Dermis blood vessel endothelial cell (primary cell): ENCODE measurements at places on chromosomes 4 and X. TPM values are rescaled to one million over a fixed set of nuclear protein-coding genes. Genes with fewer than 3 reads are reported as not detected.
A peak's percentile ranks its signal among the peaks of the same experiment; 100 is the strongest.

The NEUROG2 gene
- total RNA-seq = not detected in 2 replicates

The UCP1 gene
- not detected in 2 replicates for total RNA-seq

The TRIM60 gene
- total RNA-seq = not detected in 2 replicates

The JAKMIP1 gene
- not detected in 2 replicates for total RNA-seq

The NFXL1 gene
- total RNA-seq = 6.5 and 8.4 TPM in 2 replicates

The STK26 gene
- total RNA-seq = 2.1 and 2.9 TPM in 2 replicates

DNA sequence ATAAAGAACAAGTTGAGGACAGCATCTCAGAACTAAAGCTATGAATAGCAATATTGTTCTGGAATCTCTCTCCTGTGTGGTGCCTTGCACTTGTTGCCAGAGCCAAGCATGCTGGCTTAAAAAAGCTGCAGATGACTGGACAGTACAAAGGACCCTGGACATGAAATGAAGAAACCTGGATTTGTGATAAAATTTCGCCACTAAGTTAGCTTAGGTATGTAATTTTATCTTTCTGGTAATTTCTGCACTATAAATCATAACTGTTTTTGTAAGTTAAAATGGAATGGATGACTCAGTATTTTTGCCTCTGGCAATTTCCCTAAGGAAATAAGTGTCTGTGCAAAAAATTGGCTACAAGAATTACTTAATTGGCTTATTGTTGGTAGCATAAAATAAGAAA is 317.2 kb downstream of the CAMK2D start:
- DNase-seq = peak; percentile 66

GRCh38 chrX:121308276-121308805 is 260.9 kb downstream of the GLUD2 start:
- no peak for DNase-seq

- no peak for DNase-seq
Measured at GRCh38 chr4:186932631-186933187, 209.1 kb upstream of the FAT1 start.

DNA sequence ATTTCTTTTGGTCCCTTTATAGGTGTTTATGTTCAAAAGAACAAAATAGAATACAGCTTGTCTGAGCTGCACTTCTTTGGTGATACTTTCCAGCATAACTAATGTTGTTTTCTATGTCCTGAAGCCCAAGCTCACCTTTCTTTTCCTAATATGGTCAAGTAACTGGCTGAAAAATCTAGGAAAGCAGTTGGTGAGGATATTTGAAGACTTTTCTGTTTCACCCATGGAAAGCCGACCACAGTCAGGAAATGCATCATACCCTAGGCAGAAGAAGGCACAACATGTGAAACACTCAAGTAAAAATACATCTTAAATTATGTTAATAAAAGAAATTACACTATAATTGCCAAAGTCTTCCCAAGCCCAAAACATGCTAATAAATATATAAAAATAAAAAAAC is 337.0 kb downstream of the PDGFC start:
- no peak for DNase-seq

- no peak for DNase-seq
Measured at GRCh38 chrX:24014388-24015018, 12.5 kb downstream of the KLHL15 start.

- DNase-seq = no peak
Measured at GRCh38 chrX:123217077-123217476, 33.0 kb downstream of the GRIA3 start.

DNA sequence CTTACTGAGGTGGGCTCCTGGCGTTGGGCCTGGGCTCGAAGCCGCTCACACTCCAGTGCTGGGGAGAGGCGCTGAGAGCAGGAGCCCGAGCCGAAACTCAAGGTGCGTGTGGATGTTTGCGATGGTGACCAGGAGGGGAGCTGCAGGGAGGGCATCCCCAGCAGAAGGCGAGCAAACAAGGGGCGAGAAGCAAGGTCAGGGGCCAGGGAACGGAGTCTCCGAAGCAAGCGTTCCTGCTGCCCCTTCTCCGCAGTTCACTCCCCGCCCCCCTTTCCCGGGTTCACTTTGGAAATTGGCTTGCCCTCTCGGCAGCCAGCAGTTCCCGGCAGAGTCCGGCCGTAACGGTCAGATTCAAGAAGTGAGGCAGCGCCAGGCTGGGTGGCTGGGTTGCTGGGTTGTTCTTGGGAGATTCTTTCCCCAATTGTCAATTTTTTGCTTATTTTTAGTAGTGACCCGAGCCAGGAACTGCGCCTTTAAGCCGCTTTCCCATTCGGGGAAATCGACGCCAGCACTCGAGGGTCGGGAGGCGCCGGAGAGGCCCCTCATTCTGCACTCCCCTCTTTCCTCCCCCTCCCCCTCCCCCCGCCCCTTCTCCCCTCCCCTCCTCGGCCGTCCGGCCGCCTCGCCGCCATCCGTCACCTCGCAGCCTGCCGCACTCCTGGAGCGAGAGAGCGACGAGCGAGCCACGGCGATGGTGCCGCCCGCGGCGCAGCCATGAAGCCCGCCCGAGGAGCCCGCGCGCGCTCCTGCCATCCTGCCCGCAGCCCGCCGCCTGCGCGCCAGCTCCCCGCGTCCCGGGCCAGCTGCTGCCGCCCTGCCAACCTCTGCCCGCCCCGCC is at the start of gene FRMPD3:
Gene FRMPD3 (plus strand): TSS at position 655 of the 838 bp plus-strand sequence. CDS start 76,937 bp downstream, outside the sequence.
- peak; percentile 4 for DNase-seq

GRCh38 chr4:148998719-148999118 is 556.5 kb upstream of the NR3C2 start:
- peak; percentile 16 for DNase-seq

- DNase-seq = no peak
Measured at GRCh38 chr4:99617374-99617773, 40.3 kb downstream of the C4orf54 start.

DNA sequence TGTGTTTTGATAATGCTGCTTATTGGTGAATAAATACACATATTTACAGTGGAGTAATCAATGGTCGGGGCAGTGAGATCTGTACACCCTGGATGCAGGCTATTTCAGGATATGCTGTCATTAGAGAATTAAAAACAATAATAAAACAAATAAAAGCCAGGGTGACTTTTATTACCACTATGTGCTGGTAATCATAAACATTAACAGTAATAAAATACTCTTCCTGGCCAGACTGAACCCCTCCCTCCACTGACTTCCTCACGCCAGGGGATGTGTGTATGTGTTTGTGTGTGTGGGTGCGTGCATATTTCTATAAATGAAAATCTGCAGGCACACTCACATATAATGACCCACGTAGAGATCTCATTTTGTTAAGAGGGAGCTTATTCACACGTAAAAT is 98.0 kb upstream of the MAP9 start:
- DNase-seq = no peak
